Stimulated activated CD8-positive, alpha-beta memory T cell treated with anti-CD3 and anti-CD28 coated beads, Interleukin-4, amount 100 ng/mL, for 48 hours (primary cell): ENCODE measurements at places on chromosomes 2 and 18.
A peak's percentile ranks its signal among the peaks of the same experiment; 100 is the strongest.

DNA sequence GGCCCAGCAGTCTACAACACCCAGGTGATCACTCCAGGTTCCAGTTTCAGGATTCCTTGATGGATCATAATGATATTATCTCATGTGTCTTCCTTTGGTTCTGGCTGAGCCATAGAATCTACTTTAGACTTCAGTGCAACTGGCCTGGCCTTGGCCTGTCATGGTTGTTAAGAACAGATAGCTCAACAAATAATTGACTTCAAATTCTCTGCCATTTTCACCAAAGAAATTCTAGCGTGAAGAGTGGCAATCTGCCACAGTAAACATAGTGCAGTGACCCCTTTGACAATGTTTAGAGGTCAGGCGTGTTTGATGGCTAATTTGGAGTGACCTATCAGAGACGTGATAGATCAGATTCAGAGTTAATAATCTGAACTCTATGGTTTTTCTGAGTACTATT is 50.2 kb upstream of the ZNF385B start:
- no peak for DNase-seq

GRCh38 chr2:191152482-191153240 is 1.9 kb upstream of the STAT4 start:
- no peak for DNase-seq

GRCh38 chr2:118268268-118268667 is 180.0 kb downstream of the INSIG2 start:
- DNase-seq: no peak

- no peak for DNase-seq
Observed at GRCh38 chr2:45816272-45816671, 164.8 kb downstream of the PRKCE start.

DNA sequence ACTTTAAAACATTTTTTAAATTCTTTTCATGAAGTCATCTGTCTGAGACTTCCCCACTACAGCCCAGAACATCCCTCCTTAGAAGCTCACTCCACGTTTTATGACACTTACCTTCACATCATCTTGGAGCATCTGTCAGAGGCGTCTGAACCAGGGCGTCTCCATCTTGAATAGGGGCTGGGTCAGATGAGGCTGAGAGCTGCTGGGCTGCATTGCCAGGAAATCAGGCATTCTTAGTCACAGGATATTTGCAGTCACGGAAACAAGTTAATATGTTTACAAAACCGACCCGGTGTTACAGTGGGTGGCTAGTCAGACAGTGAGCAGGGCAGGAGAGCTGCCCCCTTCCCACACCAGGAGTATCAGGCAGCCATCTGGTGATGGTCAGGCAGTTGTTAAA is 456.5 kb downstream of the FBXO15 start:
- no peak for DNase-seq

DNA sequence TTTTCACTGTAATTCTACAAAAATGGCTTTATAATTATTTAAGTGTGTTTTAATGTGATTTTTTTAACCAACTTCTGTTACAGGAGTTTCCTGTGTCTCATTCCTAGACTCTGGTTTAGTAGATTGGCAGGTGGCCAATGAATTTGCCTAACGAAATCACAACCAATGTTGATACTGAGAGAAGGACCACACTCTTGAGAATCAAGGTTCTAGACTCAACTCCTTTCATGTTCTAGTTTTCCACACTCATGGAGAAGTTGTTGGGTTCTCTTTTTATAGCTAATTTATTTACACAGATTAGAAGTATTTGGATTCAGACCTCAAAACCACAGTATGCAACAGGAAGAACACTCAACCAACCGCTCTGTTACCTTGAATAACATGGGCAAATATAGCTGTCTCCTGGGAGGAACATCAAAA is 22.6 kb upstream of the USP34 start:
- DNase-seq: no peak

DNA sequence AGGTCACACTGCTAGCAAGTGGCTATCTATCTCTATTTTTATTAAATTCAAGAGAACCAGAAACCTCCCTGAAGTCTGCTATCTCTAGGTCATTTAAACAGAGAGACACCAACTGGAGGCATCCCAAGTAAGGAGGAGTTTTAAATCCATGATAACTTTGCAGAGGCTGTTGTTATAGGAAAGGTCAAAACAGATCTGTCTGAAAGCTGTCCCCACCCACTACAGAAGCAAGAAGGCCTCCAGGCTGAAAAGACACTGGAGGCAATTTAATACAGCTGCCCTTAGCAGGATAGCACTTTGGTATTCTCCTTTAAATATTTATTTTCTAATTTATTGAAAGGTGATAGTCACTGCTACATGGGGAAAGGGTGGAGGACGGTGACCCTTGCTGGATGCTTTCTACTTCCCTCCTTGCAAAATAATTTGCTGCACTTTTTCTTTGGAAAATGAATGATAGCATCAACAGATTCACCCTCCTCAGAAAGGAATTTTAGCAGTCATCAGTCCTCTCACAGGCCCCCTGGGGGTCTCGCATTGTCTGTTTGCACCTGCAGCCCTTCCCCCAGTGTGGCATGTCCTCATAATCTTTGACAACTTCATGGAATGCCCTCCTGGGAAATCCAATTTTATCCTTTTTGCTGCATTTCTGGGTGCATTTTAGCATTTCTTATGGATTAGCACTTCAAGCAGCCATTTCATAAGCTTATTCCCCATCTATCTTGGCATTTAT is 429.5 kb upstream of the TNP1 start:
- no peak for DNase-seq

DNA sequence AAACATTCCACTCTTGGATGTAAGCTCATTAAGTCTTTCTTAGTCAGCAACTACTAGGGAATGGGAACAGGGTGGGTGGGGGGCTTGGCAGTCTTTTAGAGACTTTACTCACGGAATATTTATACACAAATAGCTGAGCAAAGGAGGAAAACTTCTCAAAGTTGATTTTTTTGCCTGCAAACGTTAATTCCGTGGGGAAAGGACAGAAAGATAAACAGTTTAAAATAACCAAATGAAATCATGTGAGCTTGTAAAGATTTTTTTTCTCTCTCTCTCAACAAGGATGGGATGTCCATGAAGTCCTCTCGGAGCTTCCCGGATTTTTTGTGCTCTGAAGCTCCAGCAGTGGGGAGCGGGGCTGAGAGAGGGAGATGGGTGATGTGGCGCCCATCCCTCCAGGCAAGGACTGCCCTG is 32.2 kb upstream of the MAT2A start:
- no peak for DNase-seq

DNA sequence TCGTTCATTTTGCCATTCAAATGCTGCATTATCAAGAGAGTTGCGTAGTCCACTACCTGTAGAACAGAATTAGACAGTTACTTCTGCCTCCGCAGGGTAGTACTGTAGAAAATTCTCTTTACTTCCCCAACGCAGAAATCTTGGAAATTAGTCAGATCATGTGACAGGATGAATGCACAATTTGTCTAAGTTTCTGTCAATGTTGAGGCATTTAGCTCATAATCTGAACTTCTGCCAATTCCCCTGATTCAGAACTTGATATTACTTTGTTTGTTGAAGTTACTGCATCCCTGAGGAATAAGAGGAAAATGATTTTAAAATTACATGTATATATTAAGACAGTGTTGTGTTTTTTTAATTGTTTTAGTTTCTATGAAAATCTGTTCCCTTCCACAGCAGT is 83.4 kb downstream of the TTC27 start:
- no peak for DNase-seq

DNA sequence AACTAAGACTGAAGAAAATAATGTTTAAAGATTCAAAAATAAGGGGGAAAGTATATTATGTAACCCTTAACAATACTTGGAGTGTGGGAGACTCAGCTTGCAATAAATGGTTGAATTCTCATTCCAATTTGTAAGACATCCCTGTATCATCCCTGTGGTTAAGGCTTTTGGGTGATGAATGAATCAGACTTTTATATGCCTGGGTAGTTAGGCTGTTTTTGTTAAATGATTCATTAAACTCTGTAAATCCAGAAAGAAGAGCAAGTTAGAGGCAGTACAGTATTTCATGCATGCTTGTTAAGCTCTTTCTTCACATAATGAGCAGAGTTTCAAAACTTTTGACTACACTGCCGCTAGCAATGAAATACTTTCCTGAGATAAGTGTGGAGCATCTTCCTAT is 948.8 kb downstream of the SOCS6 start:
- DNase-seq: no peak

DNA sequence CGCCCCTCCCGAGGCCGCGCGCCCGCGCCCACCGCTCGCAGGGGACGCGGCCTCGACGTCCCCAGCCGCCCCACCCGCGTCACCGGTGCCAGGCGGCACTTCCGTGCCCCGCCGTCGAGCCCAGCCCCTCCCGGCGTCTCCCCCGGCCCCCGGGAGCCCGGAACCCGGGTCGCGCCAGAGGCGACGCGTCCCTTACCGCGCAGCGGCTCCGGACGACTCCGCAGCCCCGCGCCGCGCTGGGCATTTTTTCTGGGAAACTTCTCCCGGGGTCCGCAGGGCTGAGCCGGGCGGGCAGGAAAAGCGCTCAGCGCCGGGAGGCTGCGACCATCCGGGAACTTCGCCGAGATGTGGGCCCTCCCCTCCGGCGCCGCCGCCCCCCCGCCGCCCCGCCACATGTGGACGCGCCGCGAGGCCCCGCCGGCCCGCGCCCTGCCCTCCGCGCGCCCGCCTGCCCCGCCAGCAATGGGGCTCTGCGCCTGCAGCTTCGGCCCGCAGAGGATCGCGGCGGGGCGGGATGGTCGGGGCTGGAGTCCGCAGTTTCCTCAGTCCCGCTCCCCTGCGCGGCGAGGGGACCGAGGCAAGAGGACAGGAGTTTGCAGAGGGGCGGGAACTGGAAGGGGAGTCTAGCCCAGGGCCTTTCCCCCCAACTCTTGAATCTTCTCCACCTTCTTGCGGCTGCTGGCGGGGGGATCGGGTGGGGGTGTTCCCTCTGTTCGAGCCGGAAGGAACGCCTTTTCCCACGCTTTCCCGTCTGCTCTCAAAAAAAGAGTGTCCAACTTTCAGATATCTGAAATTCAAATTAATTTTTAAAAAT is 81.5 kb downstream of the CHRNA1 start:
- DNase-seq: peak; percentile 68

DNA sequence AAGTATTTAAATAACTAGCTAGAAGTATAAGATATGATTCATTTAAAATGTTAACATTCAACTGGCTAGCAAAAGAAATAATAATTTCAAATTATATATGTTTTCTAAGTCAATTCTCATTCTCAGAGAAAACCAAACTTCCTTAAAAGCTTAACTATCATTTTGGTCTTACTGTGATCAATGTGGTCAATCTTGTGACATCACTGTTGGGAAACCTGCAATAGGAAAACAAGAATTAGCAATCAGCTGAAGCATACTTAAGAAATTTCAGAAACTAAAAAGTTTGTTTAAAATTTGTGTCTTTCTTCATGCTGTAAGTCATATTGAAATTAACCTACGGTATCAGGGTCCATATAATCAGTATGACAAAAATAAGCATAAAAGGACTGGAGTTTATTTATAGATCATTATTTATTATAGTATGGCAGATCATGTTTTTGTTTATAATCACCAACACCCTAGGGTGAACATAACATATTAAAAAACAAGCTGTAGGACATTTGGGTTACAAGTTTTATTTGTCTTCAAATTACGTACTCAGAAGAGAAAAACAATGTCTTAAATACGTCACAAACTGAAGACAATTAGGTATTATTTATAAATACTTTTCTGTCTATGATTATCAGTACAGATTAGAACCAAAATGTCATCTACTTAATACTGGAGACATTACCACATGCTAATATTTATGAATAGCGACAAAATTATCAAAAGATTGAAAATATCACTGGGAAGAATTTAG is 60.5 kb downstream of the BAZ2B start:
- DNase-seq: no peak

DNA sequence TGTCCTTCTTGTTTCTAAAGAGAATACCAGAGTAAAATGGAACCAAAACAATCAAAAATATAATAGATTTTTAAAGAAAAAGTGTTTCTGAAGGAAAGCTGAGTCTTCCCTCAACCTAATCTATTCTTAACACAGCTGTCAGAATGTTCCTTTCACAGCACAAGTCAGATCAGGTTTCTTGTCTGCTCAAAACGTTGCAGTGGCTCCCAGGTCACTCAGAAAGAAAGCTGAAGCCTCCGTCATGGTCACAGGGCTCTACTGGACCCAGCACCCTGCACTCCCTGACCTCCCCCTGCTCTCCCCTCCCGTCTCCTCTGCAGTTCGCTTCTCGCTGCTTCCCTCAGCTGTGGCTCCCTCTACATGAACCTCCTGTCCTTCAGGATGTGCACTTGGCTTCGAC is 90.7 kb upstream of the PTPRM start:
- DNase-seq: no peak

GRCh38 chr2:22634167-22634566 is 750.8 kb upstream of the KLHL29 start:
- DNase-seq: no peak

DNA sequence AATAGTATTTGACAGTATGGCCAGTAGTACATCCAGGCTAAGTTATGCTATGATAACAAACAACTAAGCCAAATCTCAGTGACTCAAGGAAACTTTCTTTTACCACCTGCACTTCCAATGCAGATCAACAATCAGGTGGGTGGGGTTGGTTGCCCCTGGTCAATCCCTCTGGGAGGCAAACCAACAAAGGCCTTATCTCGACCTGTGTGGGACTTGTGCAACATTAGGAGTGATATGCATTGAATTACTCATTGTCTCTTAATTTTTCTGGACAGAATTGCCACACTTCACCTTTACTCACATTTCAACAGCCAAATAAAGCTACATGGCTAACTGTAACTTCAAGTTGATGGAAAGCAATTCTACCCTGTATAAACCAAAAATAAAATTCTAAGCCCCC is 1049.3 kb upstream of the CDH2 start:
- DNase-seq: no peak

DNA sequence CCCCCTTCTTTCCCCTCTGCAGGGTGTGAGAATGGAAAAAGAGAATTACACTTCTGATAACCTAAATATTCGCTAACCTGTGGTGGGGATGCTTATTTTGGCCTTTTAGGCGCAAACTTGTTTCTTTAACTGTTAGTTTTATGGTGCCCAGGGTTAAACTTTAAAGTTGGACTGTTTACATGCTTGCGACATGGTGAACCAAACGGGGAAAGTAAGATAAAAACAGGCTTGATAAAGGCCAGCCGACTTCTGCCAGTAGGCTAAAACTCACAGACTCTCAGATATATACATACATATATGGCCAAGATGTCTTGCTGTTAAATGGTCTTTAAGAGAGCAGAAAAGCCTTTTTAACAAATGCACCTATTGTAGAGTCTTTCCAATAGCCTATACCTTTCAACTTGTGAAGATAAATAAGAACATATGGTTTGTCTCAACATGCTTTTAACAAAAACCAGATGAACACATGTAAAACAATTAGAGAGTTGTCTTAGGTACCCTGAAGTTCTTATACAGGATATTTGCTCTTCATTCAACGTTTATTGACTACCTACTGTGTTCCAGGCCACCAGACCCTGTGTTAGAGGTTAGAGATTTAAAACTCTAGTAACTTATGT is 29.0 kb downstream of the PRKCE start:
- DNase-seq: no peak

DNA sequence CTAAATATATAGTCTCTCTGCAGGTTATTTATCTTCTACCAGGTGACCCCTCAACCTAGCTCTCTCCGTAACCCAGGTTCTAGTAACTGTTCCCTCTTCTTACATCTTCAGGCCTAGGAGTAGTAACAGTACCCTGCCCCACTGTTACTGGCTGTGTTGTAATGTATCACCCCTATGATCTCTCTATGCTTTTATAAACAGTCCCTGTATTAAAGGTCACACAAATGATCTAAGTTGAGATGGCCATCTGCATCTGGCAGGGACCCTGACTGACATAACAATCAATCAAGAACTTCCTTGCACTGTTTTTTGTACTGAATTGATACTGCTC is 219.7 kb upstream of the STK17B start:
- no peak for DNase-seq
